ENCODE measurements at places on chromosomes 5 and 9.

GRCh38 chr9:81717061-81717746, 27.9 kb upstream of the TLE1 start:
- no peak for DNase-seq

DNA sequence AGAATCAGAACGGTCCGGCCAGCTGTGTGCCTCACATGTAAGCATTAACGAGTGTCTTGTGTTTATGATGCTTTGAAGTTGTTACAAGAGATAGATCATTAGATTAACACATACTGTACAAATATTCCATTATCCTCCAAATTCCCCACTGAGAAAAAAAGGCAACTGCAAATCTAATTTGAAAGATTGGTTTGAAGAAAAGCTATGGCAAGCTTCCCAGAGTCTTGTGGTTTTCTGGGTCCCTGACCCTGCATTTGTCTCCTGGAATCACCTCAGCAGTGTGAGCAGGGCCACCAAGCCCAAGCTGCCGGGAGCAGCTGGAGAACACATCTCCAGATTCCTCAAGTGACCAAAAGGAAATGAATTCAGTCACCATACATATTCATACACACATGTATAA, 36.9 kb upstream of the ADAMTS16 start:
- no peak for DNase-seq

DNA sequence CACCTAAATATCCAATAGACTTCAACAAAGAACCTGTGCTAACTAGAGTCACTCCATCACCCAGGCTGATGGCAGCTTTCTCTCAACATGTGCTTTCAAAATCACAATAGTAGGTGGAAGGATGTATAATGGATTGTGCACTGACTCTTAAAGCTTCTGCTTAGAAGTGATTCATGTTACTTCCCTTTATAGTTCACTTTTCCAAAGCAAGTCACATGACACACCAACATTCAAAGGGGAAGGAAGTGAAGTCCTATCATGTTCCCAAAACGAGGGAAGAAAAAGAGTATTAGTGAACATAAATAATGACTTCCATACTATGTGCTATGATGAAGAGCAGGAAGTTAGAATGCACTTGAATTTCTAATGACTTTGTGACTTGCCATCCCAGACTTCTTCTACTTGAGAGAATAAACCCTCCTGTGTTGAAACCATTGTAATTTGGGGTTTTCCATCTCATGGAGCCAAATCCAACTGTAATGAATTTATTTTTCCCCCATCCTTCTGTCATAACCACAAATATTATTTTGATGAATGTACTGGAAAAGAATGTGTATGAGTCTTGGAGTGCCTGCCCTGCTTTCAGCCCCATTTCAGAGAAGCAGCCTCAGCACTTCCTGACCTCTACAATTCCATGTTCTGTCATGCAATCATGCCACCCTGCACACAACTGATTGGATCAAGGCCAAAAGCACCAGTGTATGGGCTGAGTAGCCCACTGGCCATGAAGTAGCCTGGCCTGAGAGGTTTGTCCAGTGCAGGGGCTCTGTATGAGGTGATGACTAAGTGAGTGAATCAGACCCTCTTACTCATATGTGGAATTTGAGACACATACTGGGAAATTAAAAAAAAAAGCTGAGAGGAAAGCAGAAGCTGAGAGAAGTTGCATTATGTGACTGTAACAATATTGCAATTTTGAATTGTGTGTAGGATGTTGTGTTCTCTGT, 525.9 kb upstream of the CLINT1 start:
- DNase-seq: peak; percentile 92

DNA sequence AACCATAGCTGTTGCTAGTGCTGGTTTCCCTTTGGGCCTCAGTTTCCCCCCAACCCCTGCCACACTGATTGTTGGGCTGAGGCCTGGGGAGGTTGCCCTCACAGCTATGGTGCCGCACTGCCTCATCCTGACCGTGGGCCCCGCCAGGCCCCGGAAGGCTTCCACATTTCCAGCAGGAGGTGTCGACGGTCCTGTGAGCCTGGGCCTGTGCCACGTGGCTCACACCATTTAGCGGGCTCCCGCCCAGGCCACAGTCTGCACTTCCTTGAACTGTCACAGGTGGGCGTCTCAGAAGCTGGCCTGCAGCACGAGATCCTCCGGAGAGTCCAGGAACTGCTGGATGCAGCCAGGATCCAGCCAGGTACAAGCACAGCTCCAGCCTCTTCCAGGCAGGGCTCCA, 45.7 kb downstream of the LRSAM1 start:
- no peak for DNase-seq

GRCh38 chr9:108600896-108601295, 254.9 kb downstream of the ACTL7B start:
- no peak for DNase-seq

- DNase-seq: no peak
Measured at GRCh38 chr5:175671013-175671412, 13.1 kb downstream of the HRH2 start.

DNA sequence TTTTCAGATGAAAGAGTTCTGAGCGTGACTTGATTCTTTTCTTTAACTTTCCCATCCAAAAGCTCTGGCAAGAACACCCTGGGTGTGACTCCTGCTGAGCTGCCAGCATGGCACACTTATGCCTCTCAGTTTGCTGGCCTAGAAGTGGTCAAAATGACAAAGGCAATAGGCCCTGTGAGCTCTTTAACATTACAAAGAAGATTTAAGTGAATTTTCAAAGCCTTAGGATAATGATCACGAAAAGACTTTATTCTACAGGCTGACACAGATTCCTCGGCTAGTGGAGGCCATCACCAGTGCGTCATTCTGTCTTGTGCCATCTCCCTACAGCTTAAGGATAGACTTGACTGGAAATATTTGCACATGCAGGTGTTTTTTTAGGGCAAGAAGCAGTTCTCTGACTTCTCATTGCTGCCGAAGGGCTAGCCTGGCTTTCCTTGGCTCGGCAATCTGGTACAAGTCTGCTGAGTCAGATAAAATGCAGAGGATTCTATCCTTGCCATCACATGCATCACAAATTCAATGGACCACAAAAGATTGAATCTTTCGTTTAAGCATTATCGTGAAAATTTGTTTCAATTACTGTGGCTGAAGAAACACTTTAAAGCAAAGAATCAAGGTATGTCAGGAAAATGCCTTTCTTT, 311.5 kb downstream of the COX7C start:
- DNase-seq: no peak

DNA sequence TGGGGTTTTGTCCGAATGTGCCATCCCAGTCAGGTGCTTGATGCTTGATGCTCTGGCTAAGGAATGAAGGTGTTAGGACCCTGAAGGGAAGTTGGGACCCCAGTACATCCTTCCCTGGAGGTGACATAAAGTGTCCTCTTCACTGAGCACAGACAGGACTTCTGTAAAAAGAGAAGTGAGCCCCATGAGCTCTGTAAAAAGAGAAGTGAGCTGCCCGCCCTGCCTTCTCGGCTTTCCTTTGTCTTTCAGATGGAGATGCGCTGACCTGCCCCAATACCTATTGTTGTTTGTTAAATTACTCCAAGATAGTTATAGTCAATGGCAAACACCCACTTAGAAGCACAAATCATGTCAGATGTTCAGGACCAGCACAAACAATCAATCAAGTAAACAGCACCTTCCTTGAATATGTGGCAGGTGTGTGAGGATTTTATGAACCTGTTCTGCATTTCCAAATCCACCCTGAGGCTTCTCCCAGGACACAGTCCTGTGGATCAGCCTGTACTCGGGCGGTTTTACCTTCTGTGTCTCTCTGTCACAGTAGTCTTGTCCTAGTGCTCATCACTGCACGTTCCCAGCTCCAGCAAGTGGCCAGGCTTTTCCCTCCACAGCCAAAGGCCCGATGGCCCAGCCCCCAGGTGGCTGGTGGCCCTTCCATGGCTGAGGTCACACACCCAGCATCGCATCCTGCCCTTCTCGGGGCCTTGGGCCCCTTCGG, 191.4 kb downstream of the MTRR start:
- DNase-seq: no peak

Measured in AG09309 (cell line).